ENCODE measurements at places on chromosomes 16 and 17.

DNA sequence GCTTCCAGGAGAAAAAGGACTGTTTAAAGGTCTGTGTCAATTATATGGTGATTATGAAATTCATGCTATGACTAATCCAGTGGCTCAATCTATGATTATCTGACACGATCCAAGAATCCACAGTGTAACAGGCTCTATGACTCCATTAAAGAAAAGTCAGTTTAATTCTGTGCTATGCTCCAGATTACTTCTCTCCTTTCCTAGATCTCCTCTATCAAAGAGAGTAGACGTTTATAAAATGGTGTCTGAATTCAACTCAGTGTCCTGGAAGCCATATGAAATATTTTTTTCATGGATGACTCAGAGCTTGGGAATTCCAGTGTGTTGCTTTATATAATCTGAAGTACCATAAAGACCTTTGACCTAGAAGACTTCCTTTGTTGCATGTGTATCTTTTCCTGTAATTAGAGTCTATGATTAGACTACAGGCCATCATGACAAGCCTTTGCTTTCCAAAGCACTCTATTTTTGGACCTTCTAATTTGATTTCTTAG is 27.0 kb upstream of the NF1 start:
- no peak for DNase-seq

DNA sequence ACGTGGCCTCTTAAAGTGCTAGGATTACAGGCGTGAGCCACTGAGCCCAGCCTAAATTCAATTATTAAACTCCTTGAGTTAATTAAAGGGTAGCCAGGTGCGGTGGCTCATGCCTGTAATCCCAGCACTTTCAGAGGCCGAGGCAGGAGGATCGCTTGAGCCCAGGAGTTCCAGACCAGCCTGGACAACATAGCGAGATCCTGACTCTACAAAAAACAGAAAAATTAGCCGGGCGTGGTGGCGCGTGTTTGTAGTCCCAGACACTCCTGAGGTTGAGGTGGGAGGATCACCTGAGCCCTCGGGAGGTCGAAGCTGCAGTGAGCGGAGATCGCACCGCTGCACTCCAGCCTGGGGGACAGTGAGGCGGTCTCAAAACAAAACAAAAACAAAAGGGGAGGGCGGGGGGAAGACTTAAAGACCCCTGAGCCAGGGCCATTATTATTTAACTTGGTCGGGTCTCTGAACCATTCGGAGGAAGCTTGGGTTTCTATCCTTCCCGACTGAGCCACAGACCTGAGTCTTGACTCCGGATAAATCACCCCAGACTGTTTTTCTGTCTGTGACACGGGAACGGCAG is 19.5 kb downstream of the BCL7C start:
- DNase-seq: no peak

GRCh38 chr17:59521465-59522126 is 43.8 kb upstream of the DHX40 start:
- peak; percentile 10 for DNase-seq

- DNase-seq: no peak
Measured at GRCh38 chr17:83099570-83100181, 20.3 kb downstream of the METRNL start.

DNA sequence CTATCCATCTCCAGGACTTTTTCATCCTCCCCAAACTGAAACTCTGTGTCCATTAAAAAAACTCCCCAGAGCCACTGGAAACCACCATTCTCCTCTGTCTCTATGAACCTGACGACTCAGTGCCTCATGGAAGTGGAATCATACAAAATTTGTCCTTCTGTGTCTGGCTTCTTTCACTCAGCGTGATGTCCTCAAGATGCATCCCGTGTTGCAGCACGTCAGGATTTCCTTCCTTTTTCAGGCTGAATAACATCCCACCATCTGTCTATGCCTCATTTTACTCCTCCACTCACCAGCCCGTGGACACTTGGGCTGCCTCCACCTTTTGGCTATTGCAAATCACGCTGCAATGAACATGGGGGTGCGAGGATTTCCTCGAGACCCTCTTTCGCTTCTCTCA is 12.6 kb upstream of the ALDH3A1 start:
- DNase-seq: no peak

GRCh38 chr17:8148560-8148959 is 3.6 kb downstream of the PER1 start:
- DNase-seq: no peak

DNA sequence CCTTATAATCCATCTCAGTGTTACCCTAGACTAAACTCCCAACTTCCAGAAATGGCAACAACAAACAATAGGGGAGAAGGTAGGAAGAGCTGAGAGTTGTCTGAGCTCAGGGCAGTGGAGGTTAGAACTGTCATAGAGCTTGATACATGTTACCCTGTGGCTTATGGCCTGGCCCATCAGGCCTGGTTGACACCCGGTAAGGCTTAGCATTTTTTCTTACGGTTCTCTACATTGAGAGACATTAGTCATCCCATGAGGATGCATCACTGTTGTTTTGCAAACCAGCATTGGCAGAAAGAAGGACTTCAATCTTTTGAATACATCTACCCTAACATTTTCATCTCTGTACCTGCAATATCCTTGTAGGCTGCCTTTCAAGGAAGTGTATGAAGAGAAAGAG is 226.6 kb downstream of the PHKB start:
- DNase-seq: no peak

DNA sequence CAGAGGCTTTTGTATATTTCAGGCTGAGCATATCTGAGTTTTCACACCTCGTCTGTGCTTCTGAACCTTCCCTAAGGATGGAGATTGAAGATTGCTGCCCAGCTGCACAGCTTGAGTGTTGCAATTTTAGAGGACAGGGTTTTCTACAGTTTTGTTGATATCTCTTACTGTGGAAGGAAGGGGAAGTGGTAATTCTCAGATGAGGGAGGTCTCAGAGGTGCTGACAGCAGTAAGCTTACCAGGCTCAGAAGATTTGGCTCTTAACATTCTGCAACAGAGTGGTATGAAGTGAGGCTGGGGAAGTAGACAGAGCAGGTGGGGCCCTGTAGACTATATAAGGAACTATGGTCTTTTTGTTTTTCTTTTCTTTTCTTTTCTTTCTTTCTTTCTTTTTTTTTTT is 45.8 kb upstream of the ARHGAP17 start:
- DNase-seq: no peak

- DNase-seq: no peak
Measured at GRCh38 chr17:66677201-66677981, 157.5 kb upstream of the CACNG5 start.

DNA sequence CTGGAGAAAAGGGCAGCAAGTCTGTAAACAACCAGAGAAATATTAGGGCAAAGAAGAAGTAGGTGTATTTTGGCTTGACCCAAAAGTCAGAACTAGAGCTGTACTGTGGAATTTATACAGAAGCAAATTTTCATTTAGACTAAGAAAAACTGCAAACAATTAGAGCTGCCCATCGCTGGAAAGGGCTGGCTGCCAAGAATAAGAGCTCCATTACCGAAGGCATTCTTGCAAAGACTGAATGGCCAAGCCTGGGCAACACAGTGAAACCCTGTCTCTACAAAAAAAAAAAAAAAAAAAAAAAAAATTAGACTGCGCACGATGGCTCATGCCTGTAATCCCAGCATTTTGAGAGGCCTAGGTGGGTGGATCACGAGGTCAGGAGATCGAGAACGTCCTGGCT is 53.9 kb upstream of the TMC5 start:
- no peak for DNase-seq

- DNase-seq: no peak
Measured at GRCh38 chr17:21464611-21465021, 88.5 kb downstream of the KCNJ12 start.

DNA sequence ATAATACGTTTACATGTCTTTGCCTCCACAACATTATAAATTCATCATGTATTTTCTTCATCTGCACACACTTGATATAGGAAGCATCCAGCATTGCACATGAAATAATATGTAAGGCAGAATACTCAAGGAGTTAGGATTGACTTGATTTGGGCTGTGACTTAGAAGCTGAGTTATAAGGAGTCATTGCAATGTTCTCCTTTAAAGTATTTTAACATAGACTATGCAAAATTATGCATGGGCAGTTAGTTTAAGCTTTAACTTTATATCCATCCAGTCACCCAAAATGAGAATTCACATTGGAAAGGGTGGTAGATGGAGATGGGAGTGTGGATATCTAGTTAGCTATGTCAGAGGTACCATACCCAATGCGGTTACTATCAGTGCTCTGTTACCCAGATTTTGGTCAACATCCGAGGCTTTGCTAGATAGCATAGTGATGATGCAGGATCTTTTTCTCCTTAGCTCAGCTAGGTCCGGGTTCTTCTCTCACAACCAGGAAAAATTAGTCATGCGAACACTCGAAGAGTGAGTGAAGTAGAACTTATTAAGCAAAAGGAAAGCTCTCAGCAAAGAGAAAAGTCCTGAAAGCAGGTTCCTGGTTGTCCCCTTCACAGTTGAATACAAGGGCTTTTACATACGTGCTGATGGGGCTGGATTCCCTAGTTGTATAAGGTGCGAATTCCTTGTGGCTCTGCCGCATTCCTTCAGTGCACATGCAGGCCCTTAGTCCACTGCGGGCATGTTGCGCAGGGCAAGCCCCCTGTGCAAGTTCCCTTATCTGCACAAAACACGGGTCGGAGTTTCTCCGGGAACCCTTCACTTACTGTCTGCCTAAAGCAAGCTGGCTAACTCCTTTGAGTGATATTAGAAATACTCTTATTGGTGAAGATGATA is 73.1 kb upstream of the FAM20A start:
- no peak for DNase-seq

DNA sequence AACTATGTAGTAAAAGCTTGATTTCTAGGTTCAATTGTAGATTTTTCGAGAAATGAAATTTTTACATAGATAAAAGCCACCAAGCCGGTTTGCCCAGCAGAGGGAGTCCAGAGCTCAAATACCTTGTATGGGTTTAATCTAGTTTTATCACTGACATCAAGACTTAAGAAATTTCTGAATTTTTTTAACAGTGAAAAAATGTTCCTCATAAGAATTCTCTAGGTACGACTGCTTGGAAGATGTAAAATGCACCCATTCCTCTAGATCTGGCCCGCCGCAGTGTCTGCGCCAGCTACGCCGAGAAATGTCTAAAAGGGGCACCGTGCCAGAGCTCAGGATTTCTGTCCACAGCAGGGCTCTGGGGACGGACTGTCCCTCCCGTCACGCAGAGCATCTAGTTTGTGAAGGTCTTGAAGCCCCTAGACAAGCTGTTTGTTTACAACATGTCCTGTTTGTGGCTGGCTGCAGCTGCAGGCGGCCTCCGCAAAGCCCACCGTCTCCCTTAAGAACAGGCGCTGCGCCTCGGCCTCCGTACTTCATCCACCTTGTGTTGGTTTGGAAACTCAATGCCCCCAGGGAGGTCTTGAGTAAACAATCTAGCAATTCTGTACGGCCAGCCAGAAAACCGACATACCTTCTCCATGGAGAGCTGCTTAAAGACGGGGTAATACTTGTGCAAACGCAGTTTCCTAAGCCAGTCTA is 24.8 kb downstream of the MAP1LC3B start:
- DNase-seq: no peak

GRCh38 chr17:66423056-66423955 is 120.9 kb downstream of the PRKCA start:
- DNase-seq: no peak

DNA sequence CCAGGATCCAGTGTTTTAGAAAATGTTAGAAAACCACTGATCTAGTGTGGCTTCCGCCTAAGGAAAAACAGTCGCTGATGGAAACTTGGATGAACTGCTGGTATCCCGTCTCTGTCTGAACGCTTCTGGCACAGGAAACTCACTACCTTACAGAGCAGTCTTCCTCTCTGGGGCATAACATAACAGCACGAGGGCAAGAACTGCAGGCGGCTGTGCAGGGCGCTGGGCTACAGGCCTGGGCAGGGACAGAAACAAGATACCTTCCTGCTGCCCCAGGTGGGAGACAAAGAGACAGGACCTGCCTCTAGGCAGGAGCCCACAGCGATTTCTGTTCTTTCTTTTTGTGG is 10.5 kb downstream of the MXRA7 start:
- DNase-seq: no peak

GRCh38 chr17:39648616-39649366 is 11.8 kb downstream of the STARD3 start:
- DNase-seq: no peak

DNA sequence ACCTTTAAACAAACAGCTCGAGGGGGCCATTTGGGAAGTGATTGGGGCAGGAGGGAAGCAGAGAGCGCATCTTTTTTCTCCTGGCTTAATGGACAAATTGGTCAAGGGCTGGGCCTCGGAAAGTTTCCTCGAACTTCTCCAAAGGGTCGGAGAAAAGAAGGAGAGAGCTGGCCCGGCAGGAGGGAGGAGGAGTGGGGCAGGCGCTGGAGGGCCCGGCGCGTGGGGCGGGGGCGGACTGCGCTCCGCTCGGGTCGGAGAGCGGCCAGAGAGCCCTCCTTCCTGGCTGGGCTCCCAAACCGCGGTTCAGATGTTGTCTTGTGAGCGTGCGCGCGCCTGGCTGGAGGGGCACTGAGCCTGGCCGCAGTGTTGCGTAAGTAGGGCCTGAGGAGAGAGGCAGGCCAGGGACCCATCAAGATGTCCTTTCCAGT is 1.2 kb downstream of the MMP2 start:
- DNase-seq: no peak

GRCh38 chr17:41739661-41740352 is 5.4 kb upstream of the HAP1 start:
- no peak for DNase-seq

DNA sequence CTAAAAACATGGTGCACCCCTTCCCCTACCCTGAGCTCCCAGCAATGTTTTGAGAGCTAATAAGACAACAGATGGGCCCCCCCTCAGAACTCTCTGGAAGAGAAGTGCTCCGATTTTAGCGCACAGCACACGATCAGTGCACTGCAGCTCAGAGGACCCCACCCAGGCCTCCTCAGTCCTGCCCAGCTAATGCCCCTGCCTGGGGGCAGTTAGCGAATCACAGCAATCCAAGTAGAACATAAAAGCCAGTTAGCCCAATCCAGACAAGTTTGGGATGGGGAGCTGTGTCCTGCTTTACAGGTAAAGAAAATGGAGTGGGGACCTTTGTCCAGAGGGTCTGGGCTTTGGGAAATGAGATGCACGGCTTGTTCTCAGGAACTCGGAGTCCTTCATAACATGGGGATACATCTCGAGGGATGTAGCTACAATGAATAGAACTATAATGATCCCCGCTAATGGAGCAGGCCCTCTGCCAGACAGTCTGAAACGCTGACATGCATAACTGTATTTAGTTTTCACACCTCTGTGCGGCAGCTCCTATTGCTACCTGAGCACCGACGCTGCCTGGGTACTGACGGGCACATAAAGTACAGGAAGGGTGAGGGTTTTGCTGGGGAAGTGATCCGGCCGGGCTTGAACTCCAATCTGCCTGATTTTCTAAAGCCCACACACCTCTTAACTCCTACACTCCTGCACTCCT is 29.7 kb upstream of the CDC42EP4 start:
- DNase-seq: no peak
